Thymus (tissue), 14 donors: ENCODE measurements at places on chromosomes 13 and 19. TPM values are rescaled to one million over a fixed set of nuclear protein-coding genes. Genes with fewer than 3 reads are reported as not detected.

DNA sequence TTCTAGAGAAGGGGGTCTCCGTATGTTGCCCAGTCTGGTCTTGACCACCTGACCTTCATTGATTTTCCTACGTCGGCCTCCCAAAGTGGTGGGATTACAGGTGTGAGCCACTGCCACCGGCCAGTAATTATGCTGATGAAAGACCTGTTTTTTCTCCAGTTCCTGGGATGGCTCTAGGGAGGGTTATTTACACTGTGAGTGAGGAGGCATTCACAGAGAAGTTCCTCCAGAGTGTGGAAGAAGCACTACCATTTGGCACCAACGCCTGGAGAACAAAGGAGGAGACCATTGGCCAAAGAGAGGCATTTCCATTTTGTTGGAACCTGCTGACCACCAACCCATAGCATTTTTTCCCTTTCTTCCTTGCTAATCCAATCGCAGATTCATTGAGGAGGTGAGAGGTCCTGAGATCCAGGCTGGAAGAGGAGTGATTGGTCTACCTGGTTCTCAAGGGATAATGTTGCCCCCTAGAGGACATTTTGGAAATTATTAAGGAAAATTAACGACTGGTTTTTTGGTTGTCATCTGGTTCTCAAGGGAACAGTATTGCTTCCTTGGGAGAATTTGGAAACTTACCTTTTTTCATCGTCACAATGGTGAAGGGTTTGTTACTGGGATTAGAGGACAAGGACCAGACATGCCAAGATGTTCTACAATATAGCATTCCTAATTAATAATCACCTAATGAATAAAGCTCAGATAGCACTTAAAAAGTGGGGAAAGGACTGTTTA, 5.5 kb upstream of the SAE1 start:
- no peak for DNase-seq
- no peaks in the 10 kb centered on the region for H3K36me3 ChIP-seq
- no peak overlapping the region for H3K4me3 ChIP-seq
- H3K27me3 ChIP-seq, result no peaks in the 10 kb centered on the region

Gene SULT2A1
- total RNA-seq, result not detected

DNA sequence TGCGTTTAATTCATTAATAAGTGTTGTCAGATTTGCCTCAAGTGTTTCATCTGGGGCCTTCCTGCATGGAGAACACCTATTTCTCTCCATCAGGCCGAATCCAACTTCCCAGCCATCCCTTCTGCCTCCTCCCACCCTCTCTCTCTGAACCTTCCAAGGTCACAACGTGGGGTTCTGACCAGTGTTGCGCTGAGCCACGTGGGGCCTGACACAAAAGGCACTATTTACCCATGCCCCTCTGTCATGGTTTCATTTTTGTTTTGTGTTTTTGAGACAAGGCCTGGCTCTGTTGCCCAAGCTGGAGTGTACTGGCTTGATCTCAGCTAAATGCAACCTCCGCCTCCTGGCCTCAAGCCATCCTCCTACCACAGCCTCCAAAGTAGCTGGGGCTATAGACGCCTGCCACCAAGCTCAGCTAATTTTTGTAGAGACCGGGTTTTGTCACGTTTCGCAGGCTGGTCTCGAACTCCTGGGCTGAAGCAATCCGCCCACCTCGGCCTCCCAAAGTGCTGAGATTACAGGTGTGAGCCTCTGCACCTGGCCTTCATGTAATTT, 8.6 kb upstream of the IRGC start:
- no peaks in the 10 kb centered on the region for H3K27me3 ChIP-seq
- no peaks in the 10 kb centered on the region for H3K36me3 ChIP-seq
- H3K27ac ChIP-seq, result no peak overlapping the region
- H3K4me3 ChIP-seq, result no peak overlapping the region
- DNase-seq, result no peak

Gene ADGRE2
- total RNA-seq, result 1.2 TPM

GRCh38 chr13:24307211-24308067, 1.9 kb upstream of the C1QTNF9 start:
- H3K4me3 ChIP-seq, result no peak overlapping the region
- H3K27me3 ChIP-seq, result no peaks in the 10 kb centered on the region
- H3K4me1 ChIP-seq, result no peaks in the 10 kb centered on the region
- no peak for DNase-seq
- H3K36me3 ChIP-seq, result peaks cover 16% of the 10 kb centered on the region
